ENCODE measurements at places on chromosomes 4 and X.

DNA sequence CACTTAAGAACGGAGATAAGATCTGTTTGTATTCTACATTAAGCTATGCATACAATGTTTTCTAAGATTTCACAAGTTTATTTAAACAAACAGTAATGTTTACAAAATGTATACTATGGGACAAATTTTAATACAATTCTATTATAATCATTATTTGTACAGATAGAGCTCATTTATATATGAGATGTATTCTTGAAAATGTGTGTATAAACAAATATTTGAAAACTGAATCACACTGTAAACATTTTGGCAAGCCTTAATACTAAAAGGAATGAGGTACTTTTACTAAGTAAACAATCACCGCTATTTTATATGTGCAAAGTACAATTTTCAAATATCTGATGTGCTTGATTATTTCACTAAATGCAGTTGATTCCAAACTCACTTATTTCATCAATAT is 119.2 kb upstream of the MAB21L2 start:
- DNase-seq: no peak

- DNase-seq: no peak
Measured at GRCh38 chr4:153296040-153296823, 48.3 kb upstream of the MND1 start.

- DNase-seq: no peak
Measured at GRCh38 chrX:32289356-32289755, 922.0 kb downstream of the DMD start.

GRCh38 chrX:54633641-54634040 is 103.6 kb downstream of the GNL3L start:
- no peak for DNase-seq

DNA sequence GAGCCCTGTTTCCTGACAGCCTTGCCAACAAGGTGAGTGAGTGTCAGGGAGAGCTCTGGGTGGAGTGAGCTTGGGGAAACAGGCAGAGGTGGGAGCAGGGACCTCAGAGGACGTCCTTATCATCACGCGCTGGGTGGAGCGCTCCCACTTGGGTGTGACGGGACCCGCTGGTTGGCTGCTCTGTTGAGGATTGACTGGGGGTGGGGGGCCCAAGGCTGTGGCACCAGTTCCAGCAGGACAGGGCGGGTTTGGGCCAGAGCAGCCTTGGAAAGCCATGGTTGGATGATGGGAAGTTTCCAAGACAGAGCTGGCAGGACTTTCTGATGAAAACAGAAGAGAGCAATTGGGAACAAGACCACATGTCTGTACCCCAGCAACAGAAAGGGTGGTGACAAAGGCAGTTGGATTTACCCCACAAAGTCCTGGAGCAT is 3.0 kb upstream of the PCGF3 start:
- DNase-seq: no peak

DNA sequence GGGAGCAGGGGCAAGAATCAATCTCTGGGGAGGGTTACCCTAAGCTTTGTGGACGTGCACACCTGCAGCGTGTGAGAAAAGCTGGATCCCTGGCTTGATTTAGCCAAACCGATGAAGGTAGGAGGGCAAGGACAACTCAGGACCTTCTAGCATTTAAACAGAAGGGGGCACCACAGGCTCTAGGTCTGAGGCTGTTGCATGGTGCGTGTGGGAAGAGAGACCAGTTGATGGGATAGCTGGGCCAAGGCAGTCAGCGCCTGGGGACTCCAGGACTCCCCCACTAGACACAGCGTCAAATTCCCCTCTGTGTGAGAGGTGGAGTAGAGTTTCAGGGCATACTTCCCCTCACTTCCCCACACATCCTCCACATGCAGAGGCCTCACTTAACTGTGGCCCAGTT is 4.3 kb downstream of the GABRQ start:
- no peak for DNase-seq

- no peak for DNase-seq
Measured at GRCh38 chr4:1505511-1506460, 99.5 kb upstream of the NKX1-1 start.

- DNase-seq: no peak
Measured at GRCh38 chrX:13956998-13957397, 72.7 kb downstream of the GEMIN8 start.

GRCh38 chr4:140298001-140298400 is 75.4 kb upstream of the SCOC start:
- DNase-seq: no peak

- no peak for DNase-seq
Measured at GRCh38 chr4:8656185-8656517, 63.6 kb downstream of the CPZ start.

DNA sequence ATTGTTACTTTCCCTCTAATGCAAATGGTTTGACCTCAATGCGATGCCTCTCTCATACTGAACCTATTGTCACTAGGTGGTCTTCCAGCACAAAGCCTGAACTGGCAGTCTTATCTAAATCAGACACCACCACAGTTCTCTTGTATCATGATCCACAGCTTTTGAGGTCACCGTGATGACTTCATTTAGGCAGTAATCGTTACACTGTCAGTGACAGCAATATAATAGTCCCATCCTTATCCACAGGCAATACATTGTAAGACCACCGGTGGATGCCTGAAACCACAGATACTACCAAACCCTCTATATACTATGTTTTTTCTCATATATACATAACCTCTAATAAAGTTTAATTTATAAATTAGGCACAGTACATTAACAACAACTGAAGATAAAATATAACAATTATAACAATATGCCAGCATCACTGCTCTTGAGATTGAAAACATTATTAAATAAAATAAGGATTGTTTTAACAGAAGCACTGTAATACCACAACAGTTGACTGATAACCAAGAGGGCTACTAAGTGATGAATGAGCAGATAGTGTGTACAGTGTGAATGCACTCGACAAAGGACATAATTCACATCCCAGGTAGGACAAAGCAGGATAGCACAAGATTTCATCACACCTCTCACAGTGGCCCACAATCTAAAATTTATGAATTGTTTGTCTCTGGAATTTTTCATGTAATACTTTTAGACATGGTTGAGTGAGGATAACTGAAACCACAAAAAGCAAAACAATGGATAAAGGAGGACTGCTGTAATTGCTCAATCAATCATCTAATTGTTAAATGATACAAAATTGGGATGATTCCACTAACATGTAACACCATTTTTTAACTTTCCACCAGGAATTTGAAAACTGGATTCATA is 419.4 kb downstream of the CENPC start:
- DNase-seq: no peak

- DNase-seq: no peak
Measured at GRCh38 chrX:151753313-151754046, 18.9 kb downstream of the CNGA2 start.

- no peak for DNase-seq
Measured at GRCh38 chr4:135508006-135508714, 1306.6 kb upstream of the PABPC4L start.

DNA sequence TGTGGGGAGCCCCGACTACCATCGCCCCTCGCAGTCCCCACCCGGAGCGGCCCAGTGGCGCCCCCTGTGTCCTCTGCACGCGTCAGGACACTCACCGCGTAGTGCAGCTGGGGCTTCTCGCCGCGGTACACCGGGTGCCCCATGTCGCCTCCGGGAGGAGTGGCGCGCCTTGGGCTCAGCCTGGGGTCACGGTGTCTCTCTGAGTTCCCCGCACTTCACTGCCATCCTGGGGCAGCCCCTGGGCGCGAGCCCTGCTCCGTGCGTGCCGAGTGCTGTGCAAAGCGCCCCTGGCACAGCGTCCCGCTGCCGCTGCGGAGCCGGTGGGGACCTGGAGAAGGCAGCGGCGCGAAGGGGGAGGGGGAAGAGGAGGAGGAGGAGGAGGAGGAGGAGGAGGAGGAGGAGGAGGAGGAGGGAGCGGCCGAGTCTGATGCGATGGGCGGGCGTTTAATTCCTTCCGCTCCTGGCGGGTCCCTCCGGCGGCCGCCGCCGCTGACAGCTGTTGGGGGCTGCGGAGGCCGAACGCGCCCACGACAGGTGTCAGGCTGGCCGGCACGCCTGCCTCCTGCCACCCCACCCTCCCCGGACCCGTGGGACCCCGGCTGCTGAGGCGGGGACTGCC is 134.3 kb downstream of the AMELX start:
- DNase-seq: no peak

GRCh38 chr4:73527196-73527595 is 45.7 kb downstream of the AFM start:
- no peak for DNase-seq

DNA sequence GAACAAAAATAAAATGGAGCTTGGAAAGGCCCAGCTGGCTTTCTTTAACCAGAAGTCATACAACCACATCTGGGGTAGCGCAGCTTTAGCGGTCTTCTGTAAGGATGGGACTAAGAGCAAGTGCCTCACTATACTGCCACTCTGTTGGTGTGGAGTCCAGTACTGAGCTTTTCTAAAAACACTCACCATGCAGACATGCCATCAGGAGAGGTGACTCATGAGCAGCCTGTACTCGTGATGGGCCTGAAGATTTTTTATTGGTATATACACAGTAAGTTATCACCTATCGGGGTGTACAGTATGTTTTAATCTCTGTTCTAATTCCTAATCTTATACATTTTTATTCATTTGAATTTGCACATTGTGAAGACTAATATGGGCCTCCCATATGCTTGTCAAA is 9.6 kb downstream of the PPP3CA start:
- DNase-seq: no peak

DNA sequence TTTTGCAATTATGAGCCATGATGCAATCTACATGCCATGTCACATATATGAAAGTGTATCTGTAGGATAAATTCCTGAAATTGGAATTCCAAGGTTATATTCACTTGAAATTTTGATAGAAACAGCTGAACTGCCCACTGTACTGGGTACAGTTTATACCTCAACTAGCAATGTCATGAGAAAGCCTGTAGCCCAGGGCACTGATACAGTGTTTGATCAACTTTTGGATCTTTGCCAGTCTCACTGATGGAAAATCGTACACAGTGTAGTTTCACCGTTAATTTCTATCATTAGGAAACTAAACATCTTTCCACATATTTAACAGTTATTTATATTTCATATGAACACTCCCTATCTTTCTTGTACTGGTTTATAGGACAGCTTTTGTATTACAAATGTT is 34.2 kb downstream of the TAPT1 start:
- no peak for DNase-seq

DNA sequence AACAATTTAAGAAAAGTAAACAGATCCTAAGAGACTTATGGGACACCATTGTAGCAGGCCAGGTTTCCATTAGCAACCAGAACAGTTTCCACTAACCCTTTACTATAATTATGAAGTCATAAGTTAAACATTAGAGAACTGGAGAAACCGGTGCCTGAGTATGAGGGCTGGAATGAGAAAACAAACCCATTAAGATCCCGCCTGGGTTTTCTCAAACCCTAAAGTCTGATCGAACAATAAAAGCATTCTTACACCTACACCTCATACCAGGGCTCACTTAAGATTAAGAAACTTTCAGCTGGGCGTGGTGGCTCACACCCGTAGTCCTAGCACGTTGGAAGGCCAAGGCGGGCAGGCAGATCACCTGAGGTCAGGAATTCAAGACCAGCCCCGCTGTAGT is 13.7 kb upstream of the DHX15 start:
- no peak for DNase-seq

GRCh38 chrX:542179-542578 is 88.4 kb upstream of the SHOX start:
- no peak for DNase-seq

GRCh38 chrX:84064814-84065213 is 123.2 kb downstream of the RPS6KA6 start:
- DNase-seq: no peak

GRCh38 chr4:37627263-37627662 is 58.9 kb downstream of the RELL1 start:
- no peak for DNase-seq

GRCh38 chr4:109559983-109560686 is at the start of gene MCUB:
Gene MCUB, plus strand, starts transcription at chr4:109560246. Its CDS starts 92 bp downstream, at chr4:109560338.
- DNase-seq: peak; percentile 84

- DNase-seq: no peak
Measured at GRCh38 chr4:54837576-54838140, 179.9 kb downstream of the KIT start.

GRCh38 chrX:16658284-16658683 is 8.3 kb downstream of the S100G start:
- no peak for DNase-seq

- DNase-seq: peak; percentile 50
Measured at GRCh38 chr4:4488405-4489404, 53.1 kb downstream of the STX18 start.

GRCh38 chr4:87224141-87224923 is 3.9 kb upstream of the KLHL8 start:
- no peak for DNase-seq

- DNase-seq: no peak
Measured at GRCh38 chr4:13611283-13611842, 16.2 kb downstream of the BOD1L1 start.

GRCh38 chr4:102429553-102429952 is 71.6 kb upstream of the NFKB1 start:
- no peak for DNase-seq

DNA sequence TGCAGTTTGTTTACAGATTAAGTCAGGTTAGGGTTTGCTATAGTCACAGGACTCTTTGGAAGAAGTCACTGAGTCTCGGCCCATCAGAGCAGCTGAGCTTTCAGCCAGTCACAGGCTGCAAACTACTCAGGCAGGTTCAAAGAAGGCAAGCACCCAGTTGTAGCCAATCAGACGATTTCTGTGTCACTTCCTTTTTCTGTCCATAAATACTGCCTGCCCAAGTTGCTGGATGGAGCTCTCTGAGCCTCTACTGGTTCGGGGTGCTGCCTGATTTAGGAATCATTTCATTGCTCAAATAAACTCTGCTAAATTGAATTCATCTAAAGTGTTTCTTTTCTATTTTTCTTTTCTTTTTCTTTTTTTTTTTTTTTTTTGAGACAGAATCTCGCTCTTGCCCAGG is 7.3 kb upstream of the SH3BP2 start:
- DNase-seq: no peak

- no peak for DNase-seq
Measured at GRCh38 chr4:184163813-184164212, 53.9 kb downstream of the ENPP6 start.

DNA sequence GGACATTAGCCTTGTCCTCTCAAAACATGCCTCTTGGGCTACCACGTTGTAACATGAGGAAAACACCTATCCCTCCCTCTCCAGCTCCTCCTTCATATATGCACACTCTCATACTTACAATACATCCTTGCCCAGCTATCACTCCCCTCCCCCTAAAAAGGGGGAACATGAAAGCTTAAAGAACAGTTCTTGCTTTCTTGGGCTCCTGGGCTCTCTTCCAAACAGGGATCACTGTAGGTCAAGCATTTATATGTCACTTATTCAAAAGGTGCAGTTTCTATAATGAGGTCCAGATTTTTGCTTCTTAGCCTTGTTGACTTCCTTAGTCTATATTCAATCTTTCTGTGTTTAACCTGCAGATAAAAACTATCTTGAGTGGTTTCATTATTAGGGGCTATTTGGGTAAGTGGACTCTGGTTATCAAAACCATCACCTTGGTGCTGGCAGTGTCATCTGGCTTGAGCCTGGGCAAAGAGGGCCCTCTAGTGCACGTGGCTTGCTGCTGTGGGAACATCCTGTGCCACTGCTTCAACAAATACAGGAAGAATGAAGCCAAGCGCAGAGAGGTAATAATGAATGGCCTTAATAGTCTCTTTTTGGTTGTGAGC is 119.4 kb downstream of the AKAP4 start:
- DNase-seq: no peak

- no peak for DNase-seq
Measured at GRCh38 chr4:102632241-102633065, 128.3 kb downstream of the MANBA start.

Measured in stimulated activated CD8-positive, alpha-beta memory T cell treated with anti-CD3 and anti-CD28 coated beads, Interleukin-4, amount 100 ng/mL, for 24 hours (primary cell).